ENCODE measurements at places on chromosomes 7 and 10. TPM values are rescaled to one million over a fixed set of nuclear protein-coding genes. Genes with fewer than 3 reads are reported as not detected.

Gene OR2A5
- not detected for total RNA-seq

Gene DNAJC12
- total RNA-seq: 0.16 TPM

Gene PON2
- total RNA-seq: 35.3 TPM

Gene ODAD2
- 0.16 TPM for total RNA-seq

Gene RET
- total RNA-seq: 0.20 TPM

Gene NPY
- total RNA-seq: not detected

Gene C10orf67
- total RNA-seq: 0.08 TPM

Gene FXYD4
- total RNA-seq: not detected

Gene NPTX2
- 1.4 TPM for total RNA-seq

Gene BICC1
- total RNA-seq: 0.32 TPM

Gene IL15RA
- 5.2 TPM for total RNA-seq

Gene ZNF316
- total RNA-seq: 10.4 TPM

Gene CLDN12
- 20.7 TPM for total RNA-seq

Gene TMEM196
- not detected for total RNA-seq

Gene ANKRD1
- total RNA-seq: 0.24 TPM

Gene CLRN3
- total RNA-seq: not detected

Gene OPN4
- not detected for total RNA-seq

Gene NME8
- total RNA-seq: not detected

Gene SEMA3C
- 9.5 TPM for total RNA-seq

Gene SEPTIN7
- 102 TPM for total RNA-seq

Gene IFIT1
- total RNA-seq: 3.8 TPM

Gene TRIM50
- not detected for total RNA-seq

Gene TAS2R41
- not detected for total RNA-seq

Gene FAM25A
- total RNA-seq: 29.4 TPM

Gene OR6V1
- not detected for total RNA-seq

Gene ITGB8
- total RNA-seq: 16.3 TPM

Gene INHBA
- 0.84 TPM for total RNA-seq
